ENCODE measurements at places on chromosomes 3 and 15.

DNA sequence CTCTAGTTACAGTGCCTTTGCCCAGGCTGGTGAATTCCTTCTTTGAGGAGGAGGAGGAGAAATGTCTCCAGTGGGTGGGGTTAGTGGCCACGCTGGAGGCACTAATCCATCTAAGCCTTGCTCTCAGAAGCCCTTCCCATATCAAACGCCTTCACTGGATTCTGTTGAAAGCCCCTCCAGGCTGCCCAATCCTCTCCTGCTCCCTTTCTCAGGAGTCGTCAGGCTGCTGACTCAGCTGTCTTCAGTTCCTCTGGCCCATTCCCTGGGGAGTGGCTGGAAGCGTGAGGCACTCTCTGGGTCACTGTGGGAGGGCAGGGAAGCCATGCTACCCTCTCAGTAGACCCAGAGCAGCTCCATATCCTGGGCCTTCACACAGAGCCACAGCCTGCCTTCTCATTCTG, 2.7 kb downstream of the AP2M1 start:
- no peak for DNase-seq

DNA sequence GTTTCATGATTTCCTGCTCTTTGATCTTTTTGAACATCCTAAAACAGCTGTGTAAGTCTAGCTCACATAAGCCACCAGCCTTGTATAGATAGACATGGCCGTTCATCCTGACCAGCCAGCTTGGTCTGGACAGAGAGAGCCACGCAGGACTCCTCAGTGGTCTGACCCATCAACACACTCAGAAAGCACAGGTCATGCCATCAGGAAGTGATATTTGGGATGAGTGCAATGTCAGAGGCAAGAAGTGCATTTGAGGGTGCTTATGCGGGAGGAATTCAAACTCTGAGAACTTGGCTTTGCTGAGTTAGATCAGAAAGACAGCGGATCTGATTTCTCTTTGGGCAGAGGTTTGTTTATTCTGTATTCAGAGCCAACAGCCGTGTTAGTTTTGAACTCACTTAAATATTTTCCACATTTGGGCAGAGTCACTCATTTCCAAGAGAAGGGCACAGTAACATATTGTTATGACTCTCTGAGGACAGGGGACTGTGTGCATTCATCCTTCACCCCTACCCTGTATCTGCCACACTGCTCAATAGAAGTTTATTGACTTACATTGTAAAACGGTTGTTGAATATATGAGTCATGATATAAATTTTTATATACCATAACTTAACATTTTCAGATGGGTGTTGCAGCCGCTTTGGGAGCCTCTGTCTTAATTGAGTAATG, 225.3 kb upstream of the LYSMD4 start:
- peak; percentile 28 for DNase-seq

DNA sequence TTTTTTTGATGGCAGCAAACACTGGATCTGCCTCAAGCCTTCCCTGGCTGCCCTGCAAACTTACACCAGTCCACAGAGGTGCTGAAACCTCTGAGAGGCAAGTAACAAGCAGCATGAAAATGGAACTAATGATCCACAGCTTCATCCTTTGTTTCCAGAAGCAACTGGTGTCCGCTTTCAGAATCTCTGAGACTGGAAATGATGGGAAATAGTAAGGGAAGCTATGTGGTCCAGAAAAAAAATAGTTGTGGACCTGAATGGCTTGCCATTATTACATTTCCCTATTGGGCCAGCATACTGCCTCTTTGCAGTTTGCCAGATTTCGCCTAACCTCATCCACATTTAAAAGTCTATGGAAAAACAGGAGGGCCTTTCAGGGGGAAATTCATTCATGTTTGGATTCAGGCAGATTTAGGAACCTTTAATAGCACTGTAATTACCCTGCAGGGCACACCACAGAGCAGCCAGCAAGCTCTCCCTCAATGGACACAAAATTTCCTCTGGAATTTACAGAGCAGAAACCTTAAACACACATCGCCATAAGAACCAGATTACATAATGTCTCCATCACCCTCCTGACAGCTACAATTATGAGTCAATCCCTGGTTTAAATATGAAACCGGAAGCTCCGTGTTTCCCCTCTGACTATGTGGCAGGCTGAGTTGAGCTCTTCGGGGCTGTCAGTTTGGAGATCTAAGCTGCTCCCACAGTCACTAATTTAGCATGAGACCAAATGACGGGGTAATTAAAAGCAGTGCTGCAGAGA, 134.4 kb downstream of the TMCO5A start:
- no peak for DNase-seq

DNA sequence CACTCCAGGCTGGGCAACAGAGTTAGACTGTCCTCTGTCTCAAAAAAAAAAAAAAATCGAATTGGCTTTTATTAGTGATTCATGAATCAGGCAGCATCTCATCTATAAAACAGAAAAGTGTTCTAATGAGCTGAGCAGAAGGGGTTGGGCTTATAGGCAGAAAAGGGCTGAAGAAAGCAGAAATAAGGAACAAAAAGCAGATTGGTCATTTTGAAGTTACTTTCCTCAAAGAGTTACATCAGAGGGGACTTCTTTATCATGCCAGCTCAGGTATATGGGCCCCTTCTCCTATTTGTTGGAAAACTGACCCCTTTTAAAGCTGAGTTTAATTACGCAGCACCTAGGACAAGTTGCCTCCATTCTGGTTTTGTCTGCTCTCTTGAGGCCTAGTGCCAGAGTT, 722 bp upstream of the POGLUT1 start:
- no peak for DNase-seq

GRCh38 chr15:81293728-81294515, 30.0 kb downstream of the STARD5 start:
- DNase-seq, result no peak

GRCh38 chr15:78007211-78007931, 70.1 kb downstream of the TBC1D2B start:
- no peak for DNase-seq

DNA sequence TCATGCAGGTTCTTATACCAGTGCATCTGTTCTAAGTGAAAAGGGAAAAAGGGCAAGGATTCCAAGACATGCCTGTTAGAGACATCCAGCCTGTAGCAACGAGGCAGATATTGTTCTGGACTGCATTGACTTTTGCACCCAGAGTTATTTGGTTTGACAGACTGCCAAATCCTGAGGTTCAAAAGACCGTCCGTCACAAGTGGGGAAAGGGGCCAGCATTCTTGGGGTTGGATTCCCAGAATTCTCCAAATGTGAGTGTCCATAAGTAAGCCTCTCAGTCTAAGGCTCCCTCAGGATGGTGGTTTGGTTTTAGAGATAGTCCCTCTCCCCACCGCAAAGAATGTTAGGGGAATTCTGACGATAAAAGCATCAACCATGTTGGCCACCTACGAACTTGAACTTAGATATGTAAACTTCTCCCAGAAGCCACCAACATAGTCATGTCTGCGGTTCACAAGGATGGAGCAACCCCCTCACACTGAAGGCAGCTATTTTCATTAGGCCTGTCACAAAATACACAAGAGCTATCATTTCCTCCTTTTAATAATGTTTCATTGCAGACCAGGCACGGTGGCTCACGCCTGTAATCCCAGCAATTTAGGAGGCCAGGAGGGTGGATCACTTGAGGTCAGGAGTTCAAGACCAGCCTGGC, 13.6 kb upstream of the LACTB start:
- peak; percentile 11 for DNase-seq

DNA sequence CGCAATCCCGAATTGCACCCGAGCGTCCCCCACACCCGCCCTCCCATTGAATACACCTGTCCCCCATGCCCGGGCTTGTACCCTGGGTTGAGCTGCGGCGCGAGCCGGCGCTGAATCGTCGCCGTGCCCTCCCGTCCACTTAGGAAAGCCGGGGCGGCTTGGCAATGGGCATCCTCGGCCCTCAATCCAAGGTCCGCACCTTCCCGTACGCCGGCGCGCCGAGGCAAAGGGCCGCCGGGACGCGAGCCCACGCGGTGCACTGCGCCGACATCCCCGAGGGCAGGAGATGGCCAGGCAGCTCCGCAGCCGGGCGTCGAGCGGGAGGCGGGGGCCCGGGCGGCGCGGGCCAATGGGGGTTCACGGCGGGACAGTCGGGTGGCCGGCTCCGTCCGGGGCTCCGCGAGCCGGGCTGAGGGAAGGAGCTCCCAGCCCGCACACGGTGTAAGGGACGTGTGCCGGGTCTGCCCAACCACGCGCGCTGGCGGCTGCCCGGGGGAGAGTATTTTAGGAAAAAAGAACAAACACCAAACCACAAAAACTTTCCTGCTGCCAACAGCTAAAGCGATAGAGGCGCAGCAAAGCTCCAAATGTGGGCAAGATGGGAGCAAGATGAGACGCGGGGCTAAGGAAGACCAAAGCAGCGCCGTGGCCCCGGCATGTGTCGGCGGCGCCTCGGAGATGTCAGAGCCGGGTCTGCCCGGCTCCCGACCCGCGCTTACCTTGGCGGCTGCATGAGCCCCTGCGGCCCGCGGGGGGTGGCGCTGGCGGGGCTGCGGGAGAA, 621 bp downstream of the RGMA start:
- peak; percentile 82 for DNase-seq

Measured in H1 (cell line).